ENCODE measurements at places on chromosomes 3 and 15.

GRCh38 chr15:92288755-92289154, 104.9 kb upstream of the ST8SIA2 start:
- DNase-seq = no peak

- no peak for DNase-seq
Observed at GRCh38 chr3:194142156-194142910, 6.4 kb downstream of the HES1 start.

GRCh38 chr15:79724312-79724711, 172.5 kb downstream of the MTHFS start:
- DNase-seq = peak; percentile 73

- no peak for DNase-seq
Observed at GRCh38 chr3:51243924-51244323, 141.2 kb upstream of the MANF start.

- no peak for DNase-seq
Observed at GRCh38 chr3:72093270-72093991, 308.5 kb upstream of the PROK2 start.

Data from fibroblast of pulmonary artery (primary cell).